T47D (cell line): ENCODE measurements at places on chromosomes 1 and 21.

- DNase-seq, result no peak
Observed at GRCh38 chr1:4315202-4315601, 339.2 kb upstream of the AJAP1 start.

DNA sequence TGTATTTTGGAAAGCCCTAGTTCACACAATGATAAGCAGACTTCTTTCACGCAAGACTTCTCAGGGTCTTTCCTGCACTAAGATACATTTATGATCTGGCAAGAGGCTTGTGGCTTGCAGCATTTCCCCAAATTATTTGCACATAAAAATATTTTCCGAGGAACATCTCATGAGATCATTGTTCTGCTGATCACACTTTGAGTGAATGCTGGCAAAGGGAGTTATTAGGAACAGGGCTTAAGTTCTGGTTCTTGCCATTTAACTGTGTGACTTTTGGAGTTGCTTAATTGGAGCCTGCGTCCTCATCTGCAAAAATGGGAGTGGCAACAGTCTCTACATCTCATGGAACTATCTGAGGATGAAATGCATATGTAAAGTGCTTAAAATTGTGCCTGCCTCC, 50.2 kb downstream of the GADD45A start:
- no peak for DNase-seq

- no peak for DNase-seq
Observed at GRCh38 chr1:117173006-117173405, 37.7 kb downstream of the VTCN1 start.

GRCh38 chr1:1156140-1157032, 17.3 kb upstream of the TTLL10 start:
- DNase-seq, result no peak

- no peak for DNase-seq
Observed at GRCh38 chr1:190377294-190377693, 100.4 kb downstream of the BRINP3 start.
